Stimulated activated CD4-positive, alpha-beta T cell treated with anti-CD3 and anti-CD28 coated beads, Interleukin-1b, Interleukin-23, amount 100 ng/mL, for 24 hours (primary cell): ENCODE measurements at places on chromosomes 1 and 21.

DNA sequence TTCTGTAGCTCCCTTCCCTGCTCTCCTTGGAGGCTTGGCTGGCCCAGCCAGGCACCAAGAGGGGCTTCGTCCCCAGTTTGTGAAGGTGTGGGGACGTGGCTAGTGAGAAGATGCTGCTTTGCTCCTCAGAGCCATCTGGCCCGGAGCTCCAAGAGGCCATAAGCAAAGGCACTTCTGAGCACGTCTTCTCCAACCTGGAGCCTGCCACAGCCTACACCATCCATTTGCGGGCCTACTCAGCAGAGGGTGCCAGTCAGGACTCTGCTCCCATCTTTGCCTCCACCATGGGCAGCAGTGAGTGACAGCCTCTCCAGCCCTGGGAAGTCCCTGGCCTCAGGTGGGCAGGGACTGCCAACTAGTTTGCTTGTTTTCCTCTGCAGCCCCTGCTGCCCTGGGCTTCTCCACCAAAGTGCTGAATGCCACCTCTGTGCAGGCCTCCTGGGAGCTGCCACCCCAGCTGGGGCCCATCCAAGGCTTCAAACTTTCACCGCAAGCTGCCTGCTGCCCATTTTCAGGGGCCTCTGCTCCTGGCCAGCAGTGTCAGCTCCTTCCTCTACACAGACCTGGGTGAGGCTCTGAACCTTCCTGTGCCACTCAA is 25.9 kb downstream of the SLC27A3 start:
- no peak for DNase-seq

GRCh38 chr1:179742717-179743678 is at the start of gene FAM163A:
Gene FAM163A, plus strand, starts transcription at chr1:179743291. Its CDS starts 69,807 bp downstream, at chr1:179813098.
- no peak for DNase-seq

GRCh38 chr1:247209396-247209795 is 37.6 kb upstream of the ZNF124 start:
- DNase-seq, result no peak

- DNase-seq, result no peak
Observed at GRCh38 chr1:155070721-155071569, 7.4 kb downstream of the EFNA4 start.

DNA sequence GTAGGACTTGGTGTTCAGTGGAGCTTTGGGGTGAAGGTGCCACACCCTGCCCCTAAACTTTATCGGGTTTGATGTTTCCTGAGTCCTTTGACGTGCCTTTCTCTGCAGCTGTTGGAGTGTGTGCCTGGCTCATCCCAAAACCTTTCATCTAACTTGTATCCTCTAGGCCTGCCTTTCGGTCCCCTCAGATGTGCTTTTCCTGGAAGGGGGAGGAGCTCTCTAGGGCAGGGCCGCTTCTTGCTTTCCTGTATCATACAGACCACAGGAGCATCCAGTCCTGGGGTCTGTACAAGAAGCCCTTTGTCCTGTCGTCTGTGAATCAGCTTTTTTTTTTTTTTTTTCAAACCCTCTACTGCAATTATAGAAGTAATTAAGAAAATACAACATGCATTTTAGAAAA is 35.7 kb downstream of the PTGFRN start:
- DNase-seq, result no peak

DNA sequence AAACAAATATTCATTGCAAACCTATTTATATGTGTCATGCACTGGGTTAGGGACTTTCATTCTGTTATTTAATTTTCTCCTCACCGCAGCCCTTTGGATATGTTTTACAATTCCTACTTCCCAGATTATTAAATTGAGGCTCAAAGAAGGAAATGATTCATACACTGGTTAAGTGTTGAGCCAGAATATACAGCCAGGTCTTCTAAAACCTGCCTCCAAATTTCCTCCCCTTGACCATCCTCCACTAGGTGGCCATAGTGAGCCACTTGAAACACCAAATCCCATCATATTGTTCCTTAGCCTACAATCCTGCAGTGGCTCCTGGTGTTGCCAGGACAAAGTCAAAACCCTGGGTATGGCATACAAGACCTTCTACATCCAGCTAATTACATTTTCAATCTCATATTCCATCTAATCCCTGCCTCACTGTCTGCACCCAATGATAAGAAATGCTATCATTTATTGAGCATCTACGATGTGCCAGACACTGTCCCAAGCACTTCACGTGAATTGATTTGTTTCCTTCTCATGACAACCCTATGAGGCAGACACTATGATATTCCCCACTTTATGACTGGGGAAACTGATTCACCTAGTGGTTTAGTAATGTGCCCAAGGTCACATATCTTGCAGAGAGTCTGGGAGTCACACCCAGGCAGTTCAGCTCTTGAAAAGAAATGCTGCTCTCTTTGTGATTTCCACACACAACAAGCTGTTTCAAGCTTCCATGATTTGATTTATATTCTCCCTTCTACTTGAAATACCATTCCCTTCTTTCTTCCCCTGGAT is 23.6 kb upstream of the KIRREL1 start:
- DNase-seq, result no peak

- DNase-seq, result no peak
Observed at GRCh38 chr1:67738401-67738800, 53.4 kb downstream of the GADD45A start.

DNA sequence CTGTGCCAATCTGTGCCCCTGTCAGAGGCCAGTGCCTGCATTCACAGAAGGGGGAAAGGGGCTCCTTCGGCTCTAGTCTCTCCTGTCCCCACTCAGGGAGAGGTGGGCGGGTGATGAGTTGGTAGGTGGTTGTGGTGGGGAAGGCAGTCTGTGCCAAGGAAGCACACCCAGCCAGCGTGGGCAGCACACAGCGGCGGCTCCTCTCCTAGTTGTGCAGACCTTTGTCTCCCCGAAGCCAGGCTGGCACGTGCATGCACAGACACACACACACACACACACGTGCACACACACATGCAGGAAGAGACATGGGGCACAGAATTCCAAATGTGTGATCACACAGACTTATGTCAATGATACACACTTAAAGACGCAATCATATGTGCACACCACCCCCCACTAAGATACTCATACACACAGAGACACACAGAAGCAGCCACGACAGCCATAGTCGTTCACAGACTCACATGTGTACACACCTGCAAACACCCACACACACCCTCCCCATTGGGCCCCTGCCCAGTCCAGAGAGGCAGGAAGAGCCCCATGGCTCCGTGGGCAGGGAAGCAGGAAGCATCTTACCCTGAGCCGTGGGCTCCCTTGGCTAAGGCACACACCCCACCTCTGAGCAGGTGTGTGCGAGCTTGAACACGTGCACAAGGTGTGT is 16.4 kb downstream of the RIMS3 start:
- no peak for DNase-seq
